ENCODE measurements at places on chromosomes 11 and 22.

GRCh38 chr11:48091426-48092102, 111.2 kb downstream of the PTPRJ start:
- no peak for DNase-seq

GRCh38 chr11:102330231-102330630, 12.9 kb downstream of the BIRC3 start:
- no peak for DNase-seq

DNA sequence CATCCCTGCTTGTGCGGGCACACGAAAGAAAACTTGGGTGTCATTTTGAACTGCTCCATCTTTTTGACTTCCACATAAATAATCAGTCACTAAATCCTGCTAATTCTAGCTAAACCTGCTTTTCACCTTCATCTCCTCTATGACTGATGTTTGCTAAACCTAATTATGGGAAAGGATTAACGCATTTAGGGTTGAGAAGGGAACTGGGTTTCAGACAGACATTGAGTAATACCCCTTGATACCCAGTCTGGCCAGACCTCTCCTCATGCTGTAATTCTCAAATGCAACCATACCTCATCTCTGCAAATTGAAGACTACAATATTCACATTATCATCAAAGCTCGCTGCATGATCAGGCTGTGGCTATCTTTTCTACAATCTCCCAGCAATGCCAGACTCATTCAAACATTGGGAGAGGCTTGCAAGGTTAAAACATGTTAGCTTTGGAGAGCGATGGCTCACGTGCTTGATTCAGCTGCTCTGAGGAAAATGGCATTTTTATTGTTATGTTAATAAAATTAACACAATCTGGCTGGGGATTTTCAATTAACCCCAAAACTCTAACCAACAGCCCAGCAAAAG, 2.4 kb downstream of the HPS4 start:
- DNase-seq, result no peak

- no peak for DNase-seq
Measured at GRCh38 chr11:94648789-94649188, 81.6 kb downstream of the PIWIL4 start.

DNA sequence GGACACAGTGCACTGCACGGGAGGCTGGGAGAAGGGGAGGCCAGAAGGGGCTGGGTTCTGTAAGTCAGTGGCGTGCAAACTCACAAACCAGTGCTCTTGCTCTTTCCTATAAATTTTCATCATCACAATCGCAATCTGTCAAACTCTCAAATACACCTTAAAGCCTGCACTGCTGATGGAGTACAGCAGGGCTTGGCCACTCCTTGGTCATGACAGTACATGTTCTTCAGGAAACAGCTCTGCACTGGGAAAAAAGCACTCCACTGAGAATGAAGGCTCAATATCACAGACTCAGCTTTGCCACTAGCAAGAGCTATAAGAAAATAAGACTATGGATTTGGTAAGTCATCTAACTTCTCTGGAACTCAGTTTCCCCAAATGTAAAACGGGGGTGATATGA, 111.0 kb downstream of the RBFOX2 start:
- no peak for DNase-seq

- no peak for DNase-seq
Measured at GRCh38 chr11:68269414-68270081, 2.2 kb downstream of the C11orf24 start.

GRCh38 chr22:43375951-43376455, 32.8 kb upstream of the SCUBE1 start:
- no peak for DNase-seq

DNA sequence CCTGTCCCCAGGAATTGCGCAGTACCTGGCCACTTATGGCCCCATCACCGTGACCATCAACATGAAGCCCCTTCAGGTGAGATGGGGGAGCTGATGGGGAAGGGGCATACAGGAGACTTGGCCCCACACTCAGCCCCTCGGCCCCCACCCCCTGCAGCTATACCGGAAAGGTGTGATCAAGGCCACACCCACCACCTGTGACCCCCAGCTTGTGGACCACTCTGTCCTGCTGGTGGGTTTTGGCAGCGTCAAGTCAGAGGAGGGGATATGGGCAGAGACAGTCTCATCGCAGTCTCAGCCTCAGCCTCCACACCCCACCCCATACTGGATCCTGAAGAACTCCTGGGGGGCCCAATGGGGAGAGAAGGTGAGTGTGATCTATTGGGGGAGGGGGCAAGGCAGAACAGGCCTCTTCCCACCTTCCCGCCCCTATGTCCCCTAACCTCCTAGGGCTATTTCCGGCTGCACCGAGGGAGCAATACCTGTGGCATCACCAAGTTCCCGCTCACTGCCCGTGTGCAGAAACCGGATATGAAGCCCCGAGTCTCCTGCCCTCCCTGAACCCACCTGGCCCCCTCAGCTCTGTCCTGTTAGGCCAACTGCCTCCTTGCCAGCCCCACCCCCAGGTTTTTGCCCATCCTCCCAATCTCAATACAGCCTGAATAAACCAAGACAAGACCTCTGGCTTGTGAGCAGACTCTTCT, 3.6 kb downstream of the CTSW start:
- no peak for DNase-seq

DNA sequence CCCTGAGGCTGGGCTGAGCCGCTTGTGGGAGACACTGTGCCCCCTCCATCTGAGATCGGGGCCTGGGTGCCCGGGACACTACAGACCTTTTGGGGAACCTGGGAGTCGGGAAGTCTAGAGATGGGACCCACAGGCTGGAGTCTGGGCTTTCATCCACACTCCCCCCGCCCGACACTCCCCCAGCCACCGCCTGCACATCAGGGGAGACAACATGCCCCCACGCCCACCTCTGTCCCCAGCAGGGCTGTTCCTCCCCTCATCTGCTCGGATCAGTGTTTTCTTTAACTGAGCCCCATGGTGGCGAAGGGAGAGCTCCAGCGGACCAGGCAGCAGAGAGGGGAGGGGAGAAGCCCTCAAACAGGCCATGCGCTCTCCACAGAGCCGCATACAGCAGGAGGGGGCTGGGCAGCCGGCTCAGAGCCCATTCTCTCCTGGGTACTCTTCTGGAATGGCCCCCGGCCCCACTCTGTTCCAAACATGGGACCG, 174.7 kb downstream of the IGLL1 start:
- no peak for DNase-seq

DNA sequence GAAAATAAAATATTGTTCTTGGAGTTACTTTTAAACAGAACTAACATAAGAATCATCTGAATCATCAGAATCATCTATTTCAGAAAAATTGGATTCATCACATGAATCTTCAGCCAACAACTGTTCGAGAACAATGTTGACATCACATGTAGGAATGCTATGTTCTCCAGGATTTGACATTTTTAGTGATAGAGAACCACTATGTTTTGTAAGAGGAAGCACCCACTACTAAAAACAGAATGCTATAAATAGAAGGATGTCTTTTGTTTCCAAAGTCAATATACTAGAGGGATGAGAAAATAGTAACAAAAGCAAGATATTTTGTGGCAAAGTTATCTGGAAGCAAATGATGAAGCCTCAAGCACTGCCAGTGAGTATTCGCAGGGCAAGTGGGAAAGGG, 263.4 kb upstream of the DDI1 start:
- no peak for DNase-seq

DNA sequence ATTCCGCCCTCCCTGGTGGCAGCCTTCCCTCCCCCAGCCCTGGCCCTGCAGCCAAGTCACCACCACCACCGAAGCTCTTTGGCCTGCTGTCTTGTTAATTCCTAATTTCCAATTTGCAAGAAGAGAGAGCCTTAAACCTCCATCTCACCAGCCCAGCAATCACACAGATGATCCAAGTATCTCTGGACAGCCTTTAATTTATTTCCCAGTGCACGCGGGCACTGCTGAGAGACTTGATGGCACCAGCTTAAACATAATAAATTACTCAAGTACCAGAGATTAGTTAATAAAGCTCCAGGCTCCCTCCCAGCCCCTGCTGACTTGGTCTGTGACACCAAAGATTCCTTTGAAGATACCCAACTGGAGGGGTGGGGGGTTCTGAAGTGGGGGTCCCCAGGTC, 494.7 kb downstream of the BUD13 start:
- no peak for DNase-seq

DNA sequence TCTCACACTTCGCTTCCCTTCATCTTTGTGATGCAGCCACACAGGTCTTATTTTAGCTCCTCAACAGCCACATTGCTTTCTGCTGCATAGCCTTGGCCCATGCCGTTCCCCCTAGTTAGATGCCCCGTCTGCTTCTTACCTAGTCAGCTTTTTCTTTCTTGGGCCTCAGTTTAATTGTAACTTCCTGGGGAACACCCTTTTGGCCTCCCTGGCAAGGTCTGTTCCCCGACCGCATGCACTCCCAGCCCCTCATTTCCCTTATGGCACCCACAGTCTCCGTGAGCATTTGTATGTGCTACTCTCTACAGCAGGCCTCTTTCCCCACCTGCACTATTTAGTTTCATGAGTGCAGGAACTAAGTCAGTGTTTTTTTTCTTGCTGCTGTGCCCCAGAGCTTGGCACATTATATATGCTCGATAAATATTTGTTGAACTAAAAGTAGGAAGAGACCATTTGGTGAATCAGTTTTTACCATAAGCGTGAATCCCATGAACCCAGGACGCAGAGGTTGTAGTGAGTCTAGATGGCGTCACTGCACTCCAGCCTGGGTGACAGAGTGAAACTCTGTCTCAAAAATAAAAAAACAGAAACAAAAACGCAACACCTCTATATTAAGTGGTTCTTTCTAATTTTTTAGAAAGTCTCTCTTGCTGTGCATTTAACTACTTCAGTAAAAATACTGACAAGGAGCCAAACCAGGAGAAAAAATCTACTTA, 38.5 kb downstream of the TNRC6B start:
- no peak for DNase-seq

DNA sequence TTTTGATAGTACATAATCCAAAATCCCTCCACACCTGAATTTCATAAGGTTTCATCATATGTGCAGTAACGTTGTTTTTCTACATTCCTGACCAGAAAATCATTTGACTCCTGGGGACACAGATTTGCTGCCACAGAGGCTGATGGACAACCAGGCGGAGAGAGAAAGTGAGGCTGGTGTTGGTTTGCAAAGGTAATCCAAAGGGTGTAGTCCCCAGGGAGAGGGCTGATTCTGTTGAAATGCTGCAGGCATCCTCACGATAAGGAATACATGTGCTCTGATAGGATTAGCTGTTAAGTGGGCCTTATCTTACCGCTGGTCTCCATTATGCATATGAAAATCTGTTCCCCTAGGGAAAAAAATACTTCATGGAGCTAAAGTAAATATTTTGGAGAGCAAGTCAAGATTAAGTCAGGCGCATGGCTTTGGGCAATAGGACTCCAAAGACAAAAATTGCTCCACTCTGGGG, 8.1 kb downstream of the APOL6 start:
- no peak for DNase-seq

DNA sequence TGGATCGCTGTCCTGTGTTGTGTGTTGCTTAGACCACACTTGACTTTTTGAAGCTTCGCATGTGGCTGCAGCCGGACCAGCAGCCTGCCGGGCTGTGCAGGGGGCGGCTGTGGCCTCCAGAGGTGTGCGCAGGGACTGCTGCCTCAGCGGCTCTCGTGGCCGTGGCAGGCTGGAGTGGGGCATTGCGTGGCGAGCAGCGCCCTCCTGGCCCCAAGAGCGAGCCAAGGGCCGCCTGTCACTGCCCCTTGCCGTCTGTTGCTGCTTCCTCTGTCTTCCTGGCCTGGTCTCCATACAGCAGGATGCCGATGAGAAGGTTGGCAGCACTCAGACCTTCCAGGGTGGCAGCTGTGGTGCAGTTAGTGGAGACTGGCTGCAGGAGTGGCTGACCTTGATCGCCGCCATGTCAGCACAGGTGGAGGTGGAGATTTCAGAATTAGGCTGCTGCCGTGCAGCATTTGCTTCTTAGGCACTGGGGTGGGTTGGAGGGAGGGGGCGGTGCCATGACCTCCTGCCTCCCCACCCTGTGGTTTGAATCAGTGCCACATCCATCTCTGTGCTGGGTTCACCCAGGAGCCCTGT, 34.0 kb downstream of the MUC6 start:
- DNase-seq, result no peak

GRCh38 chr11:73047773-73048371, 94.2 kb downstream of the FCHSD2 start:
- no peak for DNase-seq

- DNase-seq, result no peak
Measured at GRCh38 chr11:2940147-2940920, 11.1 kb upstream of the PHLDA2 start.

DNA sequence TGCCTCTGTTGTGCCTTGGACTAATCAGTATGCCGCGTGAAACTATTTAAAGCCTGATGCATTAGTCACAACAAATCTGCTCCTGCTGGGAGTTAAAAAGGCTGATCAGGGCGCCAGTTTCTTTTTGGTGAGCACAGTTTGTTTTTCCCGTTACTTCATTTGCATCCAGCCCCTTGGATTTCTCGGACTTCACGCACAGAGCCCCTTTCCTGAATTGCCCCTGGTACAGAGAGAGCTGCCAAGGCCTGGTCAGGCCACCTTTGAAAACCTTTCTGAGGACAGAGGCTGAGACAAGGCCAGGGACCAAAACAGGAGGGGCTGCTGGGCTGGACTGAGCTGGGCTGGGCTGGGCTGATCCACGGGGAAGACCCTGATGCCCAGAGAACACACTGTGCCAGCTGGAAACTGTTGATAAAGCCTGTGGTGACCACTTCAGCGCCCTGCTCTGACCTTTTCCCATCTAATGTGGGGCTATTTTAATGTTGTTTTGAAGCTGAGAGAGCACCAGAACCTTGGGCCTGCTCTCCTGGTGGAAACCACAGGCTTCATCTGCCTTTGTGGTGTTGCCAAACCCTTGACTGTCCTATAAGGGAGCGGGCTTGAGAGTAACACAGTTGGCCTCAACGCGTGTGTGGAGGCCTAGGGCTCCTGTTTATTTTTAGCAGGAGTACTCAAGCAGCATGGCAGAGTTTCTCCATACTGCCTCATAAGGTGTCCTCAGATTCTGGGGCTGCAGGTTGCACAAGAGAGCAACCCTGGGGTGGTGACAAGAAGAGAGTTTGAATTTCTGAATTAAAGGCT, 44.2 kb downstream of the NAV2 start:
- no peak for DNase-seq

DNA sequence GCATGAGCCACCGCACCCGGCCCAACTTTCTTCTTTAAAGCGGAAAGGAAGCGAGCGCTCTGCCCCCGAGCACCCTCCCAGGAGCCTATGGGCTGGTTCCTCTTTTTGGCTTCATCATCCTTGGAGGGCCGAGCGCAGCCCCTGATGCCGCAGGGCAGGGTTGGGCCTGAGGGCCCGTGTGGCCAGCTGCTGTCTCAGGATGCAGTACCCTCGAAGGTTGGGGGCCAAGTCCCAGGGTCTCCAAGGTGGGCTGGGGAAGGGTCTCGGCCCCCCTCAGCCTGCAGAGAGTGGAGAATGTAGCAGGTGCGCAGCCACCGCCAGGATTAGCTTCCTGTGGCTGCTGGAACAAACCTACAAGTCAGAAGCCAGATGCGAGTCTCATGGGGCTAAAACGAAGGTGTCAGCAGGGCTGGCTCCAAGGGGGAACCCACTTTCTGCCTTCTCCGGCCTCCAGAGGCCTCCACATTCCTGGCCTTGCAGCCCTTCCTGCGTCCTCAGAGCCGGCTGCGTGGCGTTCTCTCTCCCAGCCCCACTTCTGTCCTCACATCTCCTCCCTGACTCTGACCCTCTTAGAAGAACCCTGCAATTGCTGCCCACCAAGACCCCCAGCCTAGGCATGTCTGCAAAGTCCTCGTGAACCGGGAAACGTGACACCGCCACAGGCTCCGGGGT, 2.9 kb downstream of the PANX2 start:
- DNase-seq, result no peak

GRCh38 chr11:10797531-10797930, 11.2 kb downstream of the EIF4G2 start:
- DNase-seq, result no peak

- DNase-seq, result no peak
Measured at GRCh38 chr22:42699281-42699975, 21.2 kb downstream of the A4GALT start.

GRCh38 chr11:128388206-128388815, 199.0 kb downstream of the ETS1 start:
- DNase-seq, result no peak
